ENCODE measurements at places on chromosomes 12 and 14. TPM values are rescaled to one million over a fixed set of nuclear protein-coding genes. Genes with fewer than 3 reads are reported as not detected.

The DCN gene
- polyA plus RNA-seq, result 446 TPM

The HOXC13 gene
- polyA plus RNA-seq, result not detected

The RTL1 gene
- not detected for polyA plus RNA-seq

The CLEC2A gene
- polyA plus RNA-seq, result not detected

The GALNT6 gene
- 4.5 TPM for polyA plus RNA-seq

The OR8S1 gene
- not detected for polyA plus RNA-seq

The EIF2B2 gene
- polyA plus RNA-seq, result 64.8 TPM

The TAS2R46 gene
- polyA plus RNA-seq, result 0.19 TPM

The PDZRN4 gene
- 5.4 TPM for polyA plus RNA-seq

The KRT8 gene
- 269 TPM for polyA plus RNA-seq

The KRT83 gene
- not detected for polyA plus RNA-seq

The ARHGDIB gene
- 50.4 TPM for polyA plus RNA-seq

The SOX5 gene
- polyA plus RNA-seq, result 5.5 TPM

The IQSEC3 gene
- polyA plus RNA-seq, result 7.5 TPM

The MIP gene
- polyA plus RNA-seq, result not detected

The KDM2B gene
- polyA plus RNA-seq, result 79.4 TPM

The CNTN1 gene
- 31.4 TPM for polyA plus RNA-seq

The CARMIL3 gene
- 2.4 TPM for polyA plus RNA-seq

The BLOC1S1 gene
- polyA plus RNA-seq, result 114 TPM

The TRPV4 gene
- 21.7 TPM for polyA plus RNA-seq

The GCN1 gene
- polyA plus RNA-seq, result 64.6 TPM

The TXNDC16 gene
- 16.1 TPM for polyA plus RNA-seq

The NTS gene
- 5.1 TPM for polyA plus RNA-seq

The CRADD gene
- polyA plus RNA-seq, result 12.4 TPM

The KLHDC1 gene
- polyA plus RNA-seq, result 3.5 TPM

The FGD6 gene
- polyA plus RNA-seq, result 13.7 TPM

The OR4K15 gene
- not detected for polyA plus RNA-seq

The TBC1D30 gene
- polyA plus RNA-seq, result 5.7 TPM

The CLBA1 gene
- 27.0 TPM for polyA plus RNA-seq

The PTHLH gene
- 1.4 TPM for polyA plus RNA-seq

The ZDHHC22 gene
- 0.64 TPM for polyA plus RNA-seq

The FOXG1 gene
- 0.04 TPM for polyA plus RNA-seq

The FOXN4 gene
- 2.4 TPM for polyA plus RNA-seq

The DIO3 gene
- polyA plus RNA-seq, result 0.27 TPM

The YEATS4 gene
- 28.3 TPM for polyA plus RNA-seq

The KLRC1 gene
- 0.84 TPM for polyA plus RNA-seq

The SYNE3 gene
- polyA plus RNA-seq, result 2.0 TPM

The COX6A1 gene
- 370 TPM for polyA plus RNA-seq

The ALDH1L2 gene
- polyA plus RNA-seq, result 0.75 TPM

The IL22 gene
- not detected for polyA plus RNA-seq

The CD163L1 gene
- 1.3 TPM for polyA plus RNA-seq

The TAS2R10 gene
- polyA plus RNA-seq, result 3.6 TPM

The OR11G2 gene
- polyA plus RNA-seq, result 0.09 TPM

The SLC4A8 gene
- 4.3 TPM for polyA plus RNA-seq
